ENCODE measurements at places on chromosomes 4 and X. TPM values are rescaled to one million over a fixed set of nuclear protein-coding genes. Genes with fewer than 3 reads are reported as not detected.

Gene TMEM175
- total RNA-seq, result 63.4 TPM

DNA sequence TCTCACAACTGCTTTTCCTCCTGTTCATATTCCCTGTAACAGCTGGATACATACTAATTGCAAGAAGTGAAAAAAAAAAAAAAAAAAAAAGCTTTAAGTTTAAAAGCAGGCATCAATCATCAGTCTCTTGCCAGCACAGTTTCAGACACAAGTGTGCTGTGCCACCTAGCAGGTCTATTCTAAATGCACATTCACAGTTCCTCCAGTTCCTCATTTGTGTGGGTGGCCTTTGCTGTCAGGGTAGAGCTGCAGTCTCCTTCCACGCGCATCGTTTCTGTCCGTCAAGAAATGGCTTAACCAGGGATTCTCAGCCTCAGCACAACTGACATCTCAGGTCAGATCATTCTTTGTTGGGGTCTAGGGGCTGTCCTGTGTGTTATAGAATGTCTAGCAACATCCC lies 61.6 kb downstream of the SCML1 start:
- no peak overlapping the region for H3K27ac ChIP-seq
- H3K4me1 ChIP-seq, result no peaks in the 10 kb centered on the region
- no peaks in the 10 kb centered on the region for H3K27me3 ChIP-seq
- no peak overlapping the region for H3K4me3 ChIP-seq

DNA sequence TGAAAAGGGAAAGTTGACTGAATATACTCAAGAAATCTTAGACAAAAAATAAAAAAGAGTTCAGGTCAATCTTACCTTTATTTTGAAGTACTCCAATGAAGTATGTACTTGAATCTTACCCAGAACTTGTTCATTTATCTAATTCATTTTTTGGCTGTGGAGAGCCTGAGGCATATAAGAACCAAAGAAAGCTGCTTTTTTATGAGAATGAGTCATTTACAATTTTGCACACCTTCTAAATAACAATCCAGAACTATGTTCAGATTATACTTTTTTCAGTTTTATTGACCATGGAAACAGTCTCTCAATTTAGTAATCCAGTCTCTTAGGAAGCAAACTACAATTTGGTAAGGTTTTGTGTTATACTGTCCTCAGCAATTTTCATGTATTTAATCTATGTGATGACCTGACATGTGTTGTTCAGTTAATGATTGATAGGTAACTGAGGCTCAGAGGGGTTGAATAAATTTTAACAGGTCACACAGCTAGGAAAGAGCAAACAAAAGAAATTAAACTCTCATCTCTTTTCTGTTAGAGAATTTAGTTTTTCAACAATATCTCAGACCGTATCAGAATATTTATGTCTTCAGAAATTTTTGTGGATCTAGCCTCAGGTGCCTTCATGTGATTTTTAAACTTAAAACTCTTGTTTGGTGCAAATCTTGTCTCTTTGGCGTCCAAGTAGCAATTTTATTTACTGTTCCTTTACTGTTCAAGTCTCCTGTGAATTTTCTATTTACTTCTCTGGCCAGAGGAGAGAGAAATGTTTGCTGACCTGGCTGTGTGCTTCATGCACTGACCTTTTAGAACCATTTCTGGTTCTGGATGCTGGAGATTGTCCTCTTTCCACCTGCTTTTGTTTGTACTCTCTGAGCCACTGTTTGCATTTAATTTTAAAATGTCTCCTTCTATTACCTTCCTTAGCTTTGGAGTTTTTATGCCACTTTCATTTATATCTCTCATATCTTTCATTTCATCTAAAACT lies 1453.4 kb downstream of the STIM2 start:
- H3K27me3 ChIP-seq, result no peaks in the 10 kb centered on the region
- no peak overlapping the region for H3K27ac ChIP-seq
- no peak for DNase-seq
- H3K4me3 ChIP-seq, result no peak overlapping the region

DNA sequence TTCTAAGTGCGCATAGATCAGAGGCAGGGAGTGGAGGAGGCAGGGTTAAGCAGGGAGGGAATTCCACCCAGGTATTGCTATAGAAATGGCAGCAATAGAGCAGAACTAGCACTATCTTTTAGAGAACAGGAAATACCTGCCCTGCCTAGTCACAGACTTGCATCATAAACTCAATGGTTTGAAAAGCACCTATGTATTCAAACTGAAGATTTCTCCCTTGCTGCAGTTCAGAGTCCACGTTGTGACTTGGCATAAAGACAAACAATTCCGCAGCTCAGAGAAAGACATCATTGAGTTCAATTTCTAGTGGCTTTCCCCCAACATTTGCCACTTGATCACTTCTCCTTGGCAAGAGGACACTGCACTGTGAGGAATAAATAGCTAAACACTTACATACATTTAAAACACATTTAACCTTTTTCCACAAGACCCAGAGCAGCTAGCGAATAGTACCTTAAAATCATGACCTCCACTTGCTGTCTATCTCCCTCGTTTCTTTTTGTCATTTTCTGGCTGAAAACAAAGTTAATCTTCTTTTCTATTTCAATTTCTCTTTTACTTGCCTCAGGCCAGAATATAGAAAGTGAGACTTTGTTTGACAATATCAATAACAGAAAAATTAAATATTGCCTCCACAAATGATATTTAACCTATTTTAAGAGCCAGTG lies 42.4 kb downstream of the SLC7A11 start:
- no peak overlapping the region for H3K4me3 ChIP-seq
- no peak for DNase-seq
- peaks cover 7% of the 10 kb centered on the region for H3K4me1 ChIP-seq

GRCh38 chr4:88610771-88611170 lies 18.5 kb downstream of the HERC3 start:
- no peak overlapping the region for H3K4me3 ChIP-seq
- no peaks in the 10 kb centered on the region for H3K27me3 ChIP-seq
- peaks cover 59% of the 10 kb centered on the region for H3K4me1 ChIP-seq
- DNase-seq, result no peak

DNA sequence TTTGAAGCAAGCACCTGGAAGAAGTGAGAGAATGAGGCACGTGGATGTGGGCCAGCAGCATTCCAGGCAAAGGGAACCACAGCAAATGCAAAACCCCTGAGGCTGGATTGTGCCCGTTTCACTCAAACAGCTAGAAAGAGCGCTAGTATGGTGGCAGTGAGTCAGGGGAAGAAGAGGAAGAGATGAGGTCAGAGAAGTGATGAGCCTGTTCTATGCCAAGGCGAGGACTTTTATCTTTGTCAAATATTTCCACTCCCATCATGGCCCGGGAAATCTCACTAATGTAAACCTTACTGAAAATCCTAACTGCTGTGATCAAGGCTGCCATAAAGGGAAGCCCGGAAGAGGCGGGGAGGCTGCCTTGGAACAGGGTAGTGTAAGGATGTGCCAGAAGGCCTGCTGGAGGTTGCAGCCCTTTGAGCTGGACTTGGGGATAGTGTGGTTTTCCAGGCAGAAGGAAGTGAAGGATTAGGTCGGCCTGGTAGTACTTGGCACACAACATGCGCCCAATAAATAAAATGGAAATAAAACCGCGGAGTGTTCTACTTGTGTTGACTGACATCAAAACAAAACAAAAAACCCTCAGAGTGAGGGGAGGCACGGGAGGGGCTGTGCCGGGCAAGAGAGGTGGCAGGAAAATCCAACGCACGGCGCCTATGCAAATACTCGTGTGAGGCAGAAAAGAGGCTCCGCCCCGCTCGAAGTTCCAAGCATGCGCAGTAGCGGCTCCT lies 1.2 kb upstream of the CDK16 start:
- H3K36me3 ChIP-seq, result peaks cover 34% of the 10 kb centered on the region
- peak overlapping the region; percentile 30 for H3K4me3 ChIP-seq

DNA sequence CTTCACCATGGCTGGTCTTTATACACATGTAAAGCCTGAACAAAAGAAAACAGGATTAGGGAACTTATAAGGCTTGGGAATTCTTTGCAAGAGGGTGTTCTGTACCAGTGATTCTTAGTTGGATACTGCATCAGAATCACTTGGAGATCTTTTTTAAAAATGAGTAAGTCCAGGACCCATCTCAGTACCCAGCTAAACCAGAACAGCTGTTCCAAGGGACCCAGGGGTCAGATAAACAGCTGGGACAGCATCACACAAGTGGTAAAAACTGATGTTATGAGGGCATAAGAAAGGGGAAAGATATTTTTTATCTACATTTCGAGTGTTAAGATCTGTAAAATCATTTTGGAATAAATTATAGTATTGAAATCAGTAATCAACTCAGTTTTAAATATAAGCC lies 16.1 kb downstream of the PGRMC2 start:
- H3K36me3 ChIP-seq, result peaks cover 25% of the 10 kb centered on the region
- no peak overlapping the region for H3K4me3 ChIP-seq
- H3K4me1 ChIP-seq, result peaks cover 4% of the 10 kb centered on the region
- H3K27me3 ChIP-seq, result no peaks in the 10 kb centered on the region
- no peak overlapping the region for H3K27ac ChIP-seq
- no peak for DNase-seq

GRCh38 chr4:148901075-148901705 lies 459.0 kb upstream of the NR3C2 start:
- no peaks in the 10 kb centered on the region for H3K36me3 ChIP-seq
- H3K27me3 ChIP-seq, result no peaks in the 10 kb centered on the region
- H3K27ac ChIP-seq, result no peak overlapping the region
- no peaks in the 10 kb centered on the region for H3K4me1 ChIP-seq
- DNase-seq, result no peak
- no peak overlapping the region for H3K4me3 ChIP-seq

DNA sequence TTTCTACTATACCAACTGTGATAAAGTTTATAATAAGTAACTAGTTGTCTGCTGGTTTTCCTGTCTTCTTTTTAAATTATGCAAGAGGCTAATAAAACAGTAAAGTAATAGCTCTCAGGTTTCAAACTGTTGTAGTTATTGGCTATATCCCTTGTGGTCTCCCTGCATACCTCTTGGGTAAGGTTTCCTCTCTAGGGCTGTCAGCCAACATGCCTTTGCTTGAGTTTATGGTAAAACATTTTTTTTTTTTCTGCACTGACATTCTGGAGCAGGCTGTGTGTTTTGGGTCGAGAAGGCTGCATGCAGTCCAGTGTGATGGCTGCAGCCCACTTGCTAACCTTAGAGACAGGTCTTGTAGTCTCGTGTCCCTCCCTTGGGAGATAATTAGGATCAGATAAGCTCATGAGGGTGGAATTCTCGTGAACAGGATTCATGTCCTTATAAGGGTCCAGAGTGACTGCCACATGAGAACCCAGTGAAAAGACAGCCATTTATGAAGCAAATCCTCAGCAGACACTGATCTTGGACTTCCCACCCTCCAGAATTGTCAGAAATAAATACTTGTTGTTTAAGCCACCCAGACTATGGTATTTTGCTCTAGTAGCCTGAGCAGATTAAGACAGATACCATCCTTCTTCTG lies 831.2 kb downstream of the CCSER1 start:
- H3K27me3 ChIP-seq, result no peaks in the 10 kb centered on the region
- no peak overlapping the region for H3K4me3 ChIP-seq
- H3K36me3 ChIP-seq, result no peaks in the 10 kb centered on the region
- DNase-seq, result no peak
- H3K4me1 ChIP-seq, result no peaks in the 10 kb centered on the region

DNA sequence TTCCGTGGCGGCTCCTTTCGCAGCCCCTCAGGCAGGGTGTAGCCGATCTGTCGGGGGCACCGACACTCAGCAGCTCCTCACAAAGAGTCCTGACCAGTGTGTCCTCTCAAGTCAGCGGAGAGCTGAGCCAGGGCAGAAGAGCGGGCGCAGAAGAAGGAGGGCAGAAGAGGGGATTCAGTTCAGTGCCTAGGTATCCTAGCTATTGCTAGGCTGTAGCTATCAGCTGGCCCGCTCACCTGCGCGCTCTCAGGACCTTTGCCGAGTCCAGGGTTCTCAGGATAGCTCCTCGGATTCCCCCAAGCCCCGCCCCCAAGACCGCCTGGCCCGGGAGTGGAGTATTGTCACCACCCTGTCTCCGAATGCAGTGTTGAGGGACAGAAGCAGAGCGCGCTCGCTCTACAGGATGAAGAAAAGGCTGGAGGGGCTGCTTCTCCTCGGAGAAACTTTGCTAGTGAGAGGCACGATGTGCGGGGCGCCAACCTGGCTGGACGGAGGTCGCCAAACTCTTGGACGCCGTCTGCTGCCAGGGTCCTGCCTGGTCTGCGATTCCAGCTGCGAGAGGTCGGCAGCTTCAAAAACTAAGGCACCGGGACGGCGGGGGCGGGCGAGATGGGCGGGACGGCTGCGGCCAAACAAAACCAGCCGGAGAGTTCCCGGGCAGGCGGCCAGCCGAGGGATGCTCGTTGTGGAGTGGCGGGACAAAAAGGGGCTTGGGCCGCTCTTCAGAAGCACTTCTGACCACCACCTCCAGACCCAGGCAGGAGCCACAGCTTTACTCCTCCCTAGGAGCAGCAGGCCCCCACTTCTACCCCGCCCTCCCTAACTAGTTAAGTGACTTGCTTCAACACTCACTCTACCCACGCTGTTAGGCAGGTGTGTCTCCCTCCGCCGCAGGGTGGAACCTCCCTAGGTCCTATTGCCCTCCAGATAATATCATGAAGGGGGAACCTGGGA lies at the start of gene XKRX:
Gene XKRX, minus strand, starts transcription at position 258 of the 954 bp plus-strand sequence. CDS start 613 bp downstream, outside the sequence.
- peak within 1 kb of the TSS; percentile 65 for H3K27ac ChIP-seq
- H3K4me3 ChIP-seq, result peak within 1 kb of the TSS; percentile 51
- no peaks in the 10 kb centered on the region for H3K36me3 ChIP-seq
- H3K4me1 ChIP-seq, result peaks cover 5% of the 10 kb centered on the region

DNA sequence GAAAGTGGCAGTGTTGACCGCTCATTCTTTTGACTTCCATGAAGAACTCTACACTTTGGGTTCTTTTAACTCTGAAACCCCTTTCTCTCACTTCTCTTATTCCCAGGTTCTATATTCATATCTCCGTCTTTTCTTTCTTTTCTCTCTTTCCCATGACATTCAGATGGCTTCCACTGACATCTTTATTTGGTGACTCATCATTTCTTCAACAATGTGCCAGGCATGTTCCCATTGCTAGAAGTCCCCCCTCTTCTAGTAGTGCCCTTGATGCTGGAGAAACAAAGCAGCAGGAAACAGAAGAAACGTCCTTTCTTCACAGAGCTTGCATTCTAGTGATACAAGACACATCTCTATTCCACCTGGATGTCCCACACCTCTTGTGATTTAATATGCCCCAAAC lies 33.3 kb downstream of the PKD2 start:
- no peaks in the 10 kb centered on the region for H3K4me1 ChIP-seq
- H3K36me3 ChIP-seq, result peaks cover 91% of the 10 kb centered on the region
- no peak for DNase-seq
- no peak overlapping the region for H3K27ac ChIP-seq
- no peaks in the 10 kb centered on the region for H3K27me3 ChIP-seq

- no peaks in the 10 kb centered on the region for H3K27me3 ChIP-seq
- no peak for DNase-seq
- no peak overlapping the region for H3K4me3 ChIP-seq
- H3K27ac ChIP-seq, result no peak overlapping the region
These were observed 155.1 kb downstream of the NR3C2 start for GRCh38 chr4:148287111-148287510.

DNA sequence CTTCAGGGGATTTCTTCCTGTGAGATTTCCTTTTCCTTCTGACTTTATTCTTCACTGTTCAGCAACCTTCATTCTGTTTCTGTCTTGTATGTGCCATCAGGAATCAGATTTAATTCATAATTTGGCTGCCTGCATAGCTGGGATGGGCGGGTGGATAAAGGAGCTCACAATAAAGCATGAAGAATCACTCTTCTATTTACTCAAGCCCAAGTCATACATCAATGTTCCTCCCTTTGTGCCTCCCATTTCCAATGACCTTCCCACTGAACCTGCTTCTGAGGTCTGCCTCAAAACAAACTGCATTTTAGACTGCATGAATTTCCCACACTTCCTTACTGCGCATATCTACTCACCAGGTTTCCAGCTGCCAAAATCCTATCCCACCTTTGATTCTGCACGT lies 14.0 kb downstream of the PDGFC start:
- H3K27ac ChIP-seq, result no peak overlapping the region
- H3K4me1 ChIP-seq, result peaks cover 11% of the 10 kb centered on the region
- H3K4me3 ChIP-seq, result no peak overlapping the region
- DNase-seq, result no peak
- H3K27me3 ChIP-seq, result no peaks in the 10 kb centered on the region

All from suprapubic skin (tissue), 4 donors.